HAP-1 (cell line): ENCODE measurements at places on chromosomes 16 and 17.

GRCh38 chr16:84443166-84443802 is 61.2 kb downstream of the MEAK7 start:
- no peak for DNase-seq

- DNase-seq: peak; percentile 47
These were observed 858 bp upstream of the ASPSCR1 start for GRCh38 chr17:81976332-81977210.

GRCh38 chr16:117379-118365 is 20.8 kb downstream of the NPRL3 start:
- DNase-seq: peak; percentile 89

DNA sequence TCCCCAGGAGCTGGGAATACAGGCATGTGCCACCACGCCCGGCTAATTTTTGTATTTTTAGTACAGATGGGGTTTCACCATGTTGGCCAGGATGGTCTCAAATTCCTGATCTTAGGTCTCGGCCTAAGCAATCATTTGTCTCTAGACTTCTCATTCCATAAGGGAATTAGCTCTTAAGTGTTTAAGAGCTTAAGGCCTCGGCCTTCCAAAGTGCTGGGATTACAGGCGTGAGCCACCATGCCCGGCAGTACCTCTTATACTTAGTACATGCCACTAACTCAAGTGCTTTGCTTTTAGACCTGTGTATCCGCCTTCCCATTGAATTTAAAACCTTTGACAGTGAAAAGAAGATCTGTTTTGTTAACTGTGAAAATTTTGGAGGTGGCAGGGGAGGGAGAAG is 16.6 kb upstream of the IL21R start:
- no peak for DNase-seq

DNA sequence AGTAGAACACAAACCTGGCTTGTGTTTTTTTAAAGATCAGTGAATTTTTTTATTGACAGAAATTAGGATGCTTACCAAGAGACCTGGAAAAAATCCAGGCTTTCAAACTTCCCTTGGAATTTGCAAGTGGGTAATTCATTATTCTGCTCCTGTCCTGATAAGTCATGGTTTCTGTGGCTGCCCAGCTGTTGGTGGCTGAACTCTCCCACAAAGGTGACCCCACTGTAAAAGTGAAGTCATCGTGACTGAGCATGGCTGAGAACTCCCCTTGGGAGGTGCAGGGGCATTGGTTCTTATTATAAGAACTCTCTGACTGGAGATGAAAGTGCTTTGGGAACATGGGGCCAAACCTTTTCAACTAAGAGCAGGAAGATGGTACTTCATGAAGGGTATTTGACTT is 46.6 kb upstream of the TANC2 start:
- no peak for DNase-seq

DNA sequence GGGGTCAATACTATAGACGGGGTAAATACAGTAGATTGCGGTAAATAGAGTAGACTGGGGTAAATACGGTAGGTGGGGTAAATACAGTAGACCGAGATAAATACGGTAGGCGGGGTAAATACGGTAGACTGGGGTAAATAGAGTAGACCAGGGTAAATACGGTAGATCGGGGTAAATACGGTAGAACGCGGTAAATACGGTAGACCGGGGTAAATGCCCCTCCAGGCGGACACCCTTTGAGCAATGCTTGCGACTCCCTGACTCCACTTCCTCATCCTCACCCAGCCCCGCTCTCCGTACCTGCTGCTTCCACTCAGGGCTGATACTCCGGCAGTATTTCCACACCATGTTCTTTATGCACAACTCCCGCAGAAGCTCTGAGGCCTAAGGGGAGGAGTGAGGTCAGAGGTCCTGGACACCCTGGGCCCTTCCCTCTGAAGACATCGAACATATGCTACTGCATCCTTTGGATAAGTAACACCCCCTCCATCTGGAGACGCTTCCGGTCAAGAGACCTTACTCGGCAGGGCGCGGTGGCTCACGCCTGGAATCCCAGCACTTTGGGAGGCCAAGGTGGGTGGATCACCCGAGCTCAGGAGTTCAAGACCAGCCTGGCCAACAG is 13.3 kb upstream of the CRK start:
- DNase-seq: no peak

DNA sequence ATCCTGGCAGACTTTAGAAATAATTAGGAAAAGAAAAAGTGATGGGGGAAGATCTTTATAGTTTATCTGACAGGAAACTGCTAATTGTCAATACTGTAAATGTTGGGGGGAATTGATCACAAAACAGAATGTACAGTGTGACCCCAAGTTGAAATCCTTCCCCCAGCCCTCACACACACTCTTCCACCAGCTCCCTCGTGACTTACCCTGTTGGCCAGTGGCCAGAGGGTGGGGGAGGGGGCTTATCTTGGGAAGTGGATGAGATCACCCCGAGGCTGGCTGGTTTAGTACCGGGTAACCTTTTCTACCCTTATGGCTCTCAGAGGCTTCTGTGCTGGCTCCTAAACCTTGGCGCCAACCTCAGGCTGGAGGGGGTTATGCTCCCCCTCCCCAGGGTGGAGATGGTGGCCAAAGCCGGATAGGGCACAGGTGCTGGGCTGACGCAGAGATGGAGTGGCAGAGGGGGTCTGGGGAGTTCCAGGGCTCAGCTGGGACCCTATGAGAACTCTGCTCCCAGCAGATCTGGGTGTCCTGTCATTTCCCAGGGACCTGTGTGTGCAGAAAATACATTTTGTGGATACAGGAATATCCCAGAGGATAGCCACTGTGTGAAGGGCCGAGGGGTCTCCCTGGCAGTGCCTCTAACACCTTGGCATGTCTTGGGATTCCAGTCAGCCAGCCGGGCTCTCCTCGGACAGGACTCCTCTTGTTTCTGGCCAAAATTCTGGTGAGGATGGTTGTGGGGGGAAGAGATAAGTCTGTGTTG is 18.6 kb downstream of the CDH16 start:
- peak; percentile 60 for DNase-seq

DNA sequence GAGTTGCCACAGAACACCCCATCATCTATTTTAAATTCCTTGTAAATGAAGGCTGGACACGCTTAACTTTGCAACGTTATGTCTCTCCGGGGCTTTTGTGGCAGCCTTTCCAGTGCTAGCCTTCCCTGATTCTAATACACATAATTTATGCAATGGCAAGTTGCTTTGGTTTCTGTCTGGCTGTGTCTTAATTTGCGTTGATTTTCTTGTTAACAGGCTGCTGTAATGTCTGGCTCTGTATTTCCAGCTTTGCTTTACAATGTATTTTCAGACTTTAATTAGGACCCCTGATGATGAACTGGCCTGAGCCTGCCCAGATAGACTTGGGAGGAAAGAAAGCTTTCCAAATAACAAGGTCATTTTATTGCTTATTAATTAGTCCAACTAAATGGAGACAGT is 30.3 kb downstream of the ARSG start:
- no peak for DNase-seq

DNA sequence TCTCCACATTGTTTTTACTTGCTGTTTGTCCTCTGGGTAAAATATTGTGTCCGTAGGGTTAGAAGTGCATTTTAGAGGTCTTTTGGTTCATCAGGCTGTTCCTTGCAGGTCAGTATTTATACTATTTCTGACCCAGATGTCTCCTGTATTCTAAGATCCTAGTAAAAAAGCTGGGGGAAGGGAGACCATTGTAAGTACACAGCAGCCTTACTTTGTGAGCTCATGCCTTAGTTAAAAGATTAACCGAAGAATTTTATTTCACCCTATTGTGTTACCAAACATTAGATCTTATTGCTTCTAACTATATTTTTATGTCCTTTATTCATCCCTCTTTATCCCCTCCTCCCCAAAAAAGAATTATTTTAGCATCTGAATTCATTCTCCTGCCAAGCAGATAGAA is 444.1 kb upstream of the RBFOX1 start:
- DNase-seq: no peak

GRCh38 chr16:7731141-7731540 is 398.5 kb downstream of the RBFOX1 start:
- no peak for DNase-seq
